Glomerular endothelial cell (primary cell): ENCODE measurements at places on chromosomes 13 and 19. TPM values are rescaled to one million over a fixed set of nuclear protein-coding genes. Genes with fewer than 3 reads are reported as not detected.

Gene SOX1
- total RNA-seq, result not detected in 2 replicates

Gene KIR2DL4
- total RNA-seq, result 0.41 TPM in 1 of 2 replicates, not detected in the other

Gene LGALS16
- not detected in 2 replicates for total RNA-seq

Gene ARRDC5
- not detected in 2 replicates for total RNA-seq

Gene LIPE
- 9.3 and 10.7 TPM in 2 replicates for total RNA-seq

Gene SIGLEC12
- total RNA-seq, result not detected in 2 replicates

Gene CRB3
- 0.34 TPM in 1 of 2 replicates, not detected in the other for total RNA-seq

Gene JAK3
- 12.1 and 25.9 TPM in 2 replicates for total RNA-seq

Gene GRIN3B
- total RNA-seq, result 8.3 and 12.4 TPM in 2 replicates

Gene KLK14
- not detected in 2 replicates for total RNA-seq

Gene RETN
- not detected in 2 replicates for total RNA-seq

Gene IRS2
- 0.92 and 2.3 TPM in 2 replicates for total RNA-seq

Gene PROZ
- total RNA-seq, result not detected in 2 replicates

Gene ATCAY
- total RNA-seq, result not detected in 2 replicates

Gene CLIP3
- total RNA-seq, result 14.0 TPM in 2 replicates
